Panc1 (cell line): ENCODE measurements at places on chromosomes 2 and 18. TPM values are rescaled to one million over a fixed set of nuclear protein-coding genes. Genes with fewer than 3 reads are reported as not detected.

Gene IL36RN
- total RNA-seq: not detected

Gene OTX1
- 4.2 TPM for total RNA-seq

Gene CCDC102B
- total RNA-seq: 0.92 TPM

GRCh38 chr2:207276248-207276647 lies 110.5 kb upstream of the KLF7 start:
- no peak for DNase-seq

Gene DUSP2
- 4.9 TPM for total RNA-seq

DNA sequence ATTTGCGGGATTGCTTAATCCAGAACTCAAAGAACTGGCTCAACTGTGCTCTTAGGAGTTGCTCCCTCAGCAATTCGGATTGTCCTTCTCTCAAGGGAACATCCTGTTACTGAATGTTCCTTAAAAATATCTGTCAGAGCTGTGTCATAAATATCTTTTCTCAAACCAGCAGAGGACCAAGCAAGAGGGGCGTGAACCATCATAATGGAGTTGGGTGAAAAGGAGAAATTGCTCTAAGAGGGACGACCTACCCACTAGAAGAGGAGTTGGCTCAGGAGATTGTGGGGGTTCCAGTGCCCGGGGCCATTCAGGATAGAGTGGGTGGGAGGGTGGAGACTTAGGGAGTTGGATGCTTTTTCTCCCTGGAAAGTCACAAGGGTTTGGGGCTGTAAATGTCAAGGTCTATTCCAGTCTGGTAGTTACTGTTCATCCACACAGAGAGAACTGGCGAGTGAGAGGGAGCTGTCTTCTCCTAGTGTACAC lies 59.5 kb downstream of the MERTK start:
- DNase-seq: no peak

GRCh38 chr18:45173799-45174519 lies 441.3 kb upstream of the SLC14A2 start:
- no peak for DNase-seq

DNA sequence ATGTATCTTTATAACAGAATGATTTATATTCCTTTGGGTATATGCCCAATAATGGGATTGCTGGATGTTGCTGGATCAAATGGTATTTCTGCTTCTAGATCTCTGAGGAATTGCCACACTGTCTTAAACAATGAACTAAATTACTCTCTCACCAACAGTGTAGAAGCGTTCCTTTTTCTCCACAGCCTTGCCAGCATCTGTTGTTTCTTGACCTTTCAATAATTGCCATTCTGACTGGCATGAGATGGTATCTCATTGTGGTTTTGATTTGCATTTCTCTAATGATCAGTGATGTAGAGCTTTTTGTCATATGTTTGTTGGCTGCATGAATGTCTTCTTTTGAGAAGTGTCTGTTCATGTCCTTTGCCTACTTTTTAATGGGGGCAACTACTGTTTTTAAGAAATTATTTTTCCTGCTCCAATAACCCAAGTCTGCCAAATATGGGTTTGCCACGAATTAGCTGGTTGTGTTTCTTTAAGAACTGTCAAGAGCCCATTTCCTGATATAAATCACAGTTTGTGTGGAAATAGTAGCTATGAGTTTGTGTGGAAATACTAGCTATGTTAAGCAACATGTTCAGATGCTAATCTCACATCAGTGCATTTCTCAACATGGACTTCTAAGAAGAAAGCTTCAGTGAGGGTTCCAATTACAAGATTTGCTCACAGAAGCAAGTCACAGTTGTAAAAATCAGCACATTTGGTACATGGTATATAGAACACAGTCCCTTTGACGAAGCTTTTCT lies 259.4 kb downstream of the ANAPC1 start:
- DNase-seq: no peak
